ENCODE measurements at places on chromosomes 12 and 14. TPM values are rescaled to one million over a fixed set of nuclear protein-coding genes. Genes with fewer than 3 reads are reported as not detected.

Gene CLEC4D
- total RNA-seq: not detected

Gene TMCC3
- 16.0 TPM for total RNA-seq

Gene CCDC196
- total RNA-seq: not detected

Gene ANKRD33
- total RNA-seq: not detected

Gene PAH
- not detected for total RNA-seq

Gene CERS5
- 33.7 TPM for total RNA-seq

Gene OAS3
- 94.5 TPM for total RNA-seq

Gene GYS2
- total RNA-seq: not detected

Gene CCDC197
- total RNA-seq: not detected

Gene SLC25A21
- 0.84 TPM for total RNA-seq

Gene CEP290
- 9.8 TPM for total RNA-seq

Gene PPP1CC
- 138 TPM for total RNA-seq

Gene FAM181A
- total RNA-seq: not detected

Gene SVOP
- not detected for total RNA-seq

Gene IL22
- not detected for total RNA-seq

Gene BICD1
- total RNA-seq: 7.9 TPM
